NCI-H2029 treated with DMSO at 0.1 percent for 48 hours (cell line): ENCODE measurements at places on chromosomes 1 and 21.

- no peak for DNase-seq
These were observed 275.4 kb upstream of the BEND5 start for GRCh38 chr1:49052102-49052501.

DNA sequence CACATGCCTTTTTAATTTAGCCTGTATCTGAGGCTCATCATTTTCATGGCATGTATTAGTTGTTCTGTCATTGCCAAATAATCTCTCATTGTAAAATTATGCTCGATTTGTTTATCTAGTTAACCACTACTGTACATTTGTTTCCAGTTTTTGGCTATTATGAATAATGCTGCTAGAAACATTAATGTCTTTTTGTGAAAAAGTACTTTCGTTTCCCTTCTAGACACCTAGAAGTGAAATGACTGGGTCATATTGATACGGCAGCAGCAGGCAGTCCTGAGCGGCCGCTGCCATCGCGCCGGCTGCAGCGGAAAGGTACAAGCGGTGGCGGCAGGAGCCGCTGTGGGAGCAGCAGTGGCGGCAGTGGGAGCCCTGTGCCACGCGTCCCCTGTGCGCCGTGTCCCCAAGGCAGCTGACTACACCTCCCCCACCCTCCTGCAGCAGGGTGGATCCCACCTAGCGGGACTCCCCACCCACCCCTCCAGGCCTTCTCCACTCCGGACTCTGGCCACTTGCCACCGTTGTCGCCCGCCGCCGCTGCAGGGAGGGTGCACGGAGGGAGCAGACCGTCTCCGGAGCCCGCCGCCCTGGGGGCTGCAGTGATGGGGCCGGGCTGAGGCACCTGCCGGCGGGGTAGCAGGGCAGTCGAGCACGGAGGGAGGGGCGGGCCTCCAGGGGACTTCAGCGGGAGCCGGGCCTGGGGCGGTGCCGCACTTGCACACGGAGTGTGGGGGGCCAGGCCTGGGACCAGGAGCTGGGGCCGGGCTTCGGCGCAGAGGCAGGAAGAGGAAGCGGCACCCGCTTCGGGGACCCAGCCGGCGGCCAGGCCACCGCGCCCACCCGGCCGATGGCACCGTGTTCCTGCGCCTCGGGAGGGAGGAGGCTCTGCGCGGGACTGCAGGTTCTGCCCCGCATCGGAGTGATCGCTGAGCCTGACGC, 66.8 kb upstream of the RGS7 start:
- no peak for DNase-seq

GRCh38 chr1:234710936-234711724, 101.2 kb upstream of the IRF2BP2 start:
- no peak for DNase-seq

DNA sequence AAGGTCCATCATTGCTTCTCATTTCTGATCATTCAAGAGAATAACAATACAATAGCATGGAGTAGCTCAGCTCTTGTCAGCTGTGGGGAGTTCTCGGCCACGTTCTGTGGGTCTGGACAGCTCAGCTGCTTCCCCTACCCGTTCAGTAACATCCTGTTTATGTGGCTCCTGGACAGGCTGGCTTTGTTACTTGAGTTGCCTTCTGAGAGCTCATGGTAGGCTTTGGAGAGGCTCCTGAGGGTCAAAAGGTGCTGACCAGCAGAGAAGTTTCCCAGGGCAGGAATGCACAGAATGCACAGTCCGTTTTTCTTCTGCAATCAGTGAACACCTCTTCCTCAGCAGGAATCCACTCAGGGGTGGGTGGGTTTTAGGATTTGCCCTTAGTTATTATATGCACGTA, 36.0 kb downstream of the KAZN start:
- no peak for DNase-seq

- no peak for DNase-seq
These were observed 11.3 kb upstream of the DNMT3L start for GRCh38 chr21:44273046-44273445.

GRCh38 chr1:193113258-193113991, 8.2 kb upstream of the GLRX2 start:
- no peak for DNase-seq

DNA sequence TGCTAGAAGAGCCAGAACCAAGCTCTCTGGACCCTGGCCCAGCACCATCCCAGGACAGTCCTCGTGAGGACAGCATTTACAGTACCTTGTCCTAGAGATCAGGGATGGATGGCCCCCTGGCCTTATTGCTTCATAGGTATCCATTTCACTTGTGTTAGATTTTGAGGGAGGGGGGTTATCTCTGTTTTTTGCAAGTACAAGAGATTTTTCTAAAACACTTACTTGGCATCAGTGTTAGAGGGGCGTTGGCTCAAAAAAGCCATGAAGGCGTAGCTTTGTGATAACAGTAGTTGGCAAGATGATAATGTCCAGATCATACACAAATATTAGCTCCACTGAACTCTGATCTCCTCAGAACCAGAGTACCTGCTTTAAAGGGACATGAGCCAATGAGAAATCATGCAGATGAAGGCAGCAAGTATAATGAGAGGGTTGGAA, 5.8 kb upstream of the ATP1B1 start:
- DNase-seq = no peak
